ENCODE measurements at places on chromosomes 13 and 19. TPM values are rescaled to one million over a fixed set of nuclear protein-coding genes. Genes with fewer than 3 reads are reported as not detected.

INSR gene
- polyA plus RNA-seq = 25.0 TPM

ZNF570 gene
- polyA plus RNA-seq = 9.1 TPM

ZNF442 gene
- 5.7 TPM for polyA plus RNA-seq

PGLYRP1 gene
- polyA plus RNA-seq = 0.78 TPM

VWA8 gene
- polyA plus RNA-seq = 21.1 TPM

FFAR3 gene
- not detected for polyA plus RNA-seq

APOC1 gene
- 8.4 TPM for polyA plus RNA-seq

ADGRE1 gene
- 0.16 TPM for polyA plus RNA-seq

CHST8 gene
- polyA plus RNA-seq = 0.52 TPM

DNA sequence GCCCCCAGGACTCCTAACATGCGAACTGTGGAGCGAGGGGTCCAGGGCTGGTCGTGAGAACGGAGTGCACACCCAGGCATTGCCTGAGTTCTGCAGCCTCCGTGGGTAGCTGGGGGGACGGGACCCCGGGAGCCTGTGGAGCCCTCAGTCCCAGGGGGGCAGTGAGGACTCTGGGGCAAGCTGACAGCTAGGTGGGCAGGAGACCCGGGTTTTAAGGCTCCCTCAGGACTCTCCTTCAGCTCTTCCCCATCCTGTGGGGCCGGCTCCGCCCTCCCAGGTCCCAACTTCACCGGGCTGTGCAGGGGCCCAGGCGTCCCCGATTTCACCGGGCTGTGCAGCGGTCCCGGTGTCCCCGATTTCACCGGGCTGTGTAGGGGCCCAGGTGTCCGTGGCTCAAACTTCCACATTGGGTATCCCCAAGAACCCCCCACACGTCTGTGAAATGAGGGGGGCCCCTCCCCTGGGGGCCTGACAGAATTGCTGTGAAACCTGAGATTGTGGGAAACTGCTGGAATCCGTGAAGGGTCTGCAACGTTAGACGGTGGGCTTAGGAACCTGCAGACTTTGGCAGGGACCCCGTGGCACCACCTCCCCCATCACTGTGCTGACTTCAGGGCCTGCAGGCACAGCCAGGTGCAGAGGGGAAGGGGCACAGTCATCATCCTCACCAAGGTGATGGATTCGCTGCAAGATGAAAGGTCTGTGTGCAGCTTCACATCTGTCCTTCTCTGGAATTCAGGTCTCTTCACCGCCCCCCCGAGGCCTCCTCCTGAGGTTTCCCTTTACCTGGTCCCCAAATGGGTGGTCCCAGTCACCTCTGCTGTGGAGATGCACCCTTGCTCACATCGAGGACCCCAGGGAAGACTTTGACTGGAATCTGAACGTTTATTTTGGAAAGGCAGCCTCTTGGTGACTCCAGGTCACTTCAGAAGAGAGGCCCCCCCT, 73.2 kb upstream of the MCF2L start:
- DNase-seq = no peak

GRCh38 chr13:27997904-27998522, 9.5 kb upstream of the URAD start:
- DNase-seq = peak; percentile 35

DNA sequence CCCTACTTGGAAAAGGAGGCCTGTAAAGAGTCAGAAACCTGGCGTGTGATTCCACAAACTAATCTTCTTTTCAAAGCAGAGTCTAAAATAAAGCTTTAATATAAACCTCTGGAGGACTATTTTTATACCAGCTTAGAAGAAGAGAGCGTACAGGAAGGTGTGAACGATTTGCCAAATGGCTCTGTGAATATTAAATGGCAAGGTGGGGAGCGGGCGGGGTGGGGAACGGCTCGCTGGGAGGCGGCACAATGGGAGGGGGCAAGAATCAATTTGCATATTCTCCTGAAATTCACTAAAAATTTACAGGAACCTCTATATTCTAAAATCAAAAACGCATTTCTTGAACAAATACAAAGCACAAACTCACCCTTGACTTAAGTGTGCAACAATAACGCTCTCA, 982 bp downstream of the ZNF780B start:
- DNase-seq = no peak

DNA sequence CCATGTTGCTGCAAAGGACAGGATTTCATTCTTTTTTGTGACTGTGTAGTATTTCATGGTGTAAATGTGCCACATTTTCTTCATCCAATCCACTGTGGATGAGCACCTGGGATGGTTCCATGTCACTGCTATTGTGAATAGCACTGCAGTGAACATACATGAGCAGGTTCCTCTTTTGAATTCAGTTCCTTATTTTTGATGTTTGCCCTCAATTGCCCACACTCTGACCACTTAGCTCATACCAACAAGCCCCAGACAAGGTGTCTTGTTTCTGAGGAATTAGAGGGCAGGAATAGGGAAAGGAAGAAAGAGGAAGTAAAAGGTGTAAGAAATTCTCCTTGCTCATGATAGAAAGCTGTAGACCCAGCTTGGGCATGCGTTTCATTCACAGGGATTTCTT, 244.2 kb upstream of the ZNF507 start:
- no peak for DNase-seq

DNA sequence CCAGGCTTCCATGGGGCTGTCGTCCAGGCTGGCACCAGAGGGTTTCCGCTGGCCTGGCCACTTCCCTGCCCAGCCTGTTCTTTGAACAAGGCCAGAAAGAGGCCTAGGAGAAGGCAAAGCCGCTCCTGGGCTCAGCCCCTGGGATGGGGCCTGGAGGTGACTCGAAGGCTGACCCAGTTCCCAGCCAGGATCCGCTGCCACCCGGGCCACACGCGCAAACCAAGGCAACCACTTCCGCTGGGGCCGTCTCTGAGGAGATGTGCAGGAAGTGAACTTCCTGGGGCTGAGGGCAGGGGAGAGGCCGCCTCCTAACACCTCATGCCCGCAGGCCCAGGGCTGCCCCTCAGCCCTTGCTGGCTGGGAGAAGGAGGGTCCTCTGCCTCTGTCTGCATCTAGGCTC, 15.2 kb downstream of the PLEKHF1 start:
- no peak for DNase-seq

DNA sequence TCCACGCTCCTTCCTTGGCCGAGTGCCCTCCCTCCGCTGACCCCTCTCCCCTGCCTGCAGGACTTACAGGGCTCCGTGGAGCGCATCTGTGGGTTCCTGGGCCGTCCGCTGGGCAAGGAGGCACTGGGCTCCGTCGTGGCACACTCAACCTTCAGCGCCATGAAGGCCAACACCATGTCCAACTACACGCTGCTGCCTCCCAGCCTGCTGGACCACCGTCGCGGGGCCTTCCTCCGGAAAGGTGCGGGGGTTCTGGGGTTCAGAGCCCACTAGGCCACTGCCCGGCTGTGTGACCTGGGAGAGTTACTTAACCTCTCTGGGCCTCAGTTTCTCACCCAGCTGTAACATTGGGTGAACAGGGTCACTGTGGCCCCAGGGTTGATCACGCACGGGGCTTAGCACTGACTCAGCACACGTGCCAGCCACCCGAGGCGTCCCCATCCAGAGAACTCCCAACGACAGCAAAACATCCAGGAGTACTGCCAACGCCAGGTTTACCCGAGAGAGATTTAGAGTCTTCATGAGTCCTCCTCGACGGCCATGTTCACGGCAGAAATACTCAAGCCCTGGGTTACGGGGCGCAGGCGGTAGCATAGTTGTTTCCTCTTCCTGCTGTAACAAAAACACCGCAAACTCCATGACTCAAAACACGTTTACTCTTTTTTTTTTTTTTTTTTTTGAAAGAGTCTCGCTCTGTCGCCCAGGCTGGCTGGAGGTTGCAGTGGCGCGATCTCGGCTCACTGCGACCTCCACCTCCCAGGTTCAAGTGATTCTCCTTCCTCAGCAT, 9.7 kb upstream of the SPACA4 start:
- no peak for DNase-seq

- no peak for DNase-seq
Measured at GRCh38 chr13:100124265-100124664, 35.4 kb downstream of the PCCA start.

- no peak for DNase-seq
Measured at GRCh38 chr13:109650861-109651260, 135.5 kb downstream of the IRS2 start.

- peak; percentile 35 for DNase-seq
Measured at GRCh38 chr19:45175515-45176345, 2.3 kb downstream of the TRAPPC6A start.

- DNase-seq = no peak
Measured at GRCh38 chr13:48979892-48980291, 4.2 kb downstream of the FNDC3A start.

DNA sequence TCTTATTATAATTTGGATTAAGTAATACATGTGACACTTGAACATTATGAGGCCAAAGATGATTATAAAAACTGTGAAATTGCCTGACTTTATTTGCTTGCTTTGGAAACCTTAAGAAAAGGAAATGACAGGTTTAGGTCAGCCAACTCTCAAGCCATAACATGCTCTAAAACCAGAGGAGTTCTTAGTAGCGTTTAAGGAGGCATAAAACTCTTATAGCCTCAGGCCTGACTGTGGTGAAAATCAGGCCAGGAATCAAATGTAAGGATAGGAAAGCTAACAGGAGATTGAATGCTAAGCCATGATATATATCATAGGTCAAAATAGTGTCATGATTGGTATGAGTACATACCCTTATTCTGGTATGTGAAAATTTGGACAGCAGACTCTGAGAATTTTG, 1142.4 kb upstream of the MIR17HG start:
- no peak for DNase-seq

DNA sequence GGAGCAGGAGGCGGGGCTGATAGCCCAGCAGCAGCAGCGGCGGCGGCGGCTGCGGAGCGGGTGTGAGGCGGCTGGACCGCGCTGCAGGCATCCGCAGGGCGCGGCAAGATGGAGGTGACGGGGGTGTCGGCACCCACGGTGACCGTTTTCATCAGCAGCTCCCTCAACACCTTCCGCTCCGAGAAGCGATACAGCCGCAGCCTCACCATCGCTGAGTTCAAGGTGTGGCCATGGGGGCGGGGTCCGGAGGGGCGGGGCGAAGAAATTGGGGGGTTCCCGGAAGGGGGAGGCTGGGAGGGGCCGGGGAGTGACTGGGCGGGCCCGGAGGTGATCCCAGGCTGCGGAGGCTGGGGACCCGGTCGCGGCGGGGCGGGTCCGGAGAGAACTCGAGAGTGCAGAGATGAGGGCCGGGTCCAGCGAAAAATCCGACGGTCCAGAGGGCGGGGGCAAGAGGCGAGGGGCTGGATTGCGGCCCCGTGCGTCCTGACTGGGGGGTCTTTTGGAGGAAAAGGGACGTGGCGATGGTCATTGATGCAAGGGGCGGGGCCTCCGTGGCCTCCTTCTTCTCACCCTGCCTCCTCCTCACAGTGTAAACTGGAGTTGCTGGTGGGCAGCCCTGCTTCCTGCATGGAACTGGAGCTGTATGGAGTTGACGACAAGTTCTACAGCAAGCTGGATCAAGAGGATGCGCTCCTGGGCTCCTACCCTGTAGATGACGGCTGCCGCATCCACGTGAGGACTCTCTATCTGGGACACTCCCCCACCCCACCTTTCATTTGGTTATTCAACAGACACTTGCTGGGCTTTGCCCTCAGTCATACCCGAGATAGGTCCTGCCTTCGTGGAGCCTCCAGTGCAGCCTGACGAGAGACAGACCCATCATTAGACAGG, at the start of gene TBCB:
Gene TBCB, plus strand, starts transcription at position 16 of the 891 bp plus-strand sequence. Its CDS starts 93 bp downstream, at position 109.
- peak; percentile 4 for DNase-seq

DNA sequence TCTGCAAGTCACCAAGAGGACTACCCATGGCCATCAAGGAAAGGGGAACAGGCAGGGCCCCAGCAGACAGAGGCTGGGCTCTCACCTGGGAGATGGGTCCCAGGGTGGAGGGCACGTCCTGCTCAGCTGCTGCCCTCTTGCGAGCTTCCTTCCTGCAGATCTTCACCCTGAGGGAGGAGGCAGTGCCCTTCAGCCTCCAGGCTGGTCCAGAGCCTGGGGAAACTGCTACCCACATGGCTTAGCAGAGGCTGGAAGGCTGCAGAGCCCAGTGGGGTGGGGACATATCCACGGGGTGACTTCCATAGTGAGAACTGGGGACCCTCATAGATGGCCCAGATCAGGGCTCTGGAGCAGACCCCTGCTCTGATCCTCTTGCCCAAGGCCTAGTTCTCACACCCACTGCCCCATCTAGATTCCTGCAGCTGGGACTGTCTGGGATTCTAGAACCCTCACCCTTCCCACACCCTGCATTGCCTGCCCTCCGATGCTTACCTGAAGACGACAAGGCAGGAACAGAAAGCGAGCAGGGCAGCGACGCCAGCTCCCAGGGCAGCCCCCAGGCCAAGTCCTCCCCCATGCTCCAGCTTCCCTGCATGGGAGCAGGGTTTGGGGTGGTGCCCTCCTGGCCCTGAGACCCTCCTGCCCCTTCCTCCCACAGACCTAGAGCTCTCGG, 9.0 kb downstream of the SIGLEC11 start:
- no peak for DNase-seq

GRCh38 chr13:44404261-44405132, 30.9 kb downstream of the SERP2 start:
- DNase-seq = no peak

- no peak for DNase-seq
Measured at GRCh38 chr13:85247780-85248179, 551.4 kb downstream of the SLITRK6 start.

DNA sequence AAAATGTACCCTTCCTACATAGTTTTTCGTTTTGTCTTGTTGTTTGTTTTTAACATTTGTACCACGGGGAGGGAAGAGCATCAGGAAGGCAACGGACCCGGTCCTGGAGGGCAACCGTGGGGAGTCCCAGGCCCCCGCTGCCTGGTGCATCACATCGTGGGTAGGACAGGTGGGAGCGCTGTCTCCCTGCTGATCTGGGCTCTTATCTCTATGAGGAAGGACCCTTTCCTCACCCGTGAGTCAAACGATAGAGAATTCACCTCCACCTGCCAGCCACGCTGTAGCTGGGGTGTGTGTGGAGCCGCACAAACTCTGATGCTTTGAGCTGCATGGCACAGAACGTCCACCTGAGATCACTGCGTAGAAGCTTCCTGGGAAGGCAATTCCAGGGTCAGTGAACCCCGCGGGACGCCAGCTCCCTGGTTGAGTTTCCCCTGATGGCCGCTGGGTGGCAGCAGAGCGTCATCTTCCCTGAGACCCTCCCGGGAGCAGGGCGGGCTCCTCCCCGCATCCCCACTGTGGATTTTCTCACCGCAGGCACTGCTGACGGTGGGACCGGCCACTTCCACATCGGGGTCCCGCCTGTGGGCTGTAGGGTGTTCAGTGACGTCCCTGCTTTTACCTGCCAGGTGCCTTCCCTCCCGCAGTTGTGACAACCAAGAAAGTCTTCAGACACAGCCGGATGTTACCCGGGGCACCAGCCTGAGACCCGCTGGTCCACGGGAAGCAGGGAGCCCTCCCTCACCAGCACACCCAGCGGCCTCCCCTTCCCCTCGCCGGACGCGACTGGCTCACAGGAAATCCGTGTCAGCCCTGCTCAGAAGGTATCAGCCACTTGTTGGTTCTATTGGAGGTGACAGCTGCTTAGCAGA, 54.7 kb downstream of the ZNF787 start:
- peak; percentile 62 for DNase-seq

- peak; percentile 87 for DNase-seq
Measured at GRCh38 chr19:13978351-13979243, 26.3 kb downstream of the DCAF15 start.

GRCh38 chr13:43170506-43170905, 147.1 kb downstream of the DNAJC15 start:
- no peak for DNase-seq

DNA sequence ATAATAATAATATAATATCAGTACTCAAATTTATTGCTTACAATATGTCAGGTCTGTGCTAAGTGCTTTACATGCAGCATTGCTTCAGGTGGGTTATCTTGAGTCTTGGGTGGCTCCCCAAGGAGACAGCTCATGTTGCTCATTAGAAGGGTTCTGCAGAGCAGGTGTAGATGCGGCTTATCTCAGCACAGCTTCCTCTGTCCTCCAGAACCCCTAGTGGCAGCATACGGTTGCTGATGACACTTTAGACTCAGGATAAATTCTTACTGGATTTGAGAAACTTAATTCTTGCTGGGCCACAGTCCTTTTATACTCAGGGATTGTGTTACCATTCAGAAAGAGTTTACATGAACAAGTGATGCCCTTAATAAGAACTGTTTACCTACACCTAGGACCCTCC, 8.9 kb downstream of the COG3 start:
- no peak for DNase-seq
